ENCODE measurements at places on chromosomes 13 and 19. TPM values are rescaled to one million over a fixed set of nuclear protein-coding genes. Genes with fewer than 3 reads are reported as not detected.

Gene LRRC63
- total RNA-seq, result 0.15 TPM

Gene FKBP8
- total RNA-seq, result 217 TPM

Gene FCGBP
- under 0.01 TPM for total RNA-seq

Gene TMEM259
- 115 TPM for total RNA-seq

Gene ZNF471
- 0.89 TPM for total RNA-seq

Data from bronchus fibroblast of lung (primary cell).